NCI-H1048 (cell line): ENCODE measurements at places on chromosomes 3 and 15.

DNA sequence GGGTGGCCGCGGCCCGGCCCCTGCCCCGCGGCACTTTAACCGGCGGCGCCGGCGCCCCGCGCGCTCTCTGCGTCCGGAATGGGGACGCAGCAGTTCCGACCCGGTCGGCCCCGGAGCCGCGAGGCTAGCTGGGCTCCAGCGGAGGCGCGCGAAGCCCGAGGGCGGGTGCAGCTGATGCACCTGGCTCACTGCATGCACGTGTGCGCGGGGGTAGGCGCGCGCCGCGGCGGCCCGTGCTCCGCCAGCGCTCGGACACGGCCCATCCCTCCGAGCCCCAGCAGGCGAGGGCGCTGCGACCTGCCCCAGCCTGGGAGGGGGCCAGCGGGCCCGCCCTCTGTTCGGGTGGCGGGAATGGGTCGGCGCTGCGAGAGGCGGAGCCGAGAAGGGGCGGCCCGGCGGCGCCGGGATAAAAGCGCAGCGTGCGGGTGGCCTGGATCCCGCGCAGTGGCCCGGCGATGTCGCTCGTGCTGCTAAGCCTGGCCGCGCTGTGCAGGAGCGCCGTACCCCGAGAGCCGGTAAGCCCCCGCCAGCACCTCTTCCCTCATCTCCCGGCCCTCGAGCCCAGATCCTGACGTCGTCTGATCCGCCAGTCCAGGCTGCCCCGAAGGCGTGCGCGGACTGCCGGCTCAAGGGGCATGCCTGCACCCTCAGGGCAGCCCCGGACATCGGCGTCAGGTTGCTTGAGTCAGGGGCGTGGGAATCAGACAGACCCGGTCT lies at the start of the genes CHDH and IL17RB:
TSS of gene CHDH (minus strand) at position 286 of the 717 bp plus-strand sequence. CDS start 22,411 bp downstream, outside the sequence.
TSS of gene IL17RB (plus strand) at position 435 of the 717 bp plus-strand sequence. CDS start at position 456, 21 bp downstream.
- peak; percentile 76 for DNase-seq

DNA sequence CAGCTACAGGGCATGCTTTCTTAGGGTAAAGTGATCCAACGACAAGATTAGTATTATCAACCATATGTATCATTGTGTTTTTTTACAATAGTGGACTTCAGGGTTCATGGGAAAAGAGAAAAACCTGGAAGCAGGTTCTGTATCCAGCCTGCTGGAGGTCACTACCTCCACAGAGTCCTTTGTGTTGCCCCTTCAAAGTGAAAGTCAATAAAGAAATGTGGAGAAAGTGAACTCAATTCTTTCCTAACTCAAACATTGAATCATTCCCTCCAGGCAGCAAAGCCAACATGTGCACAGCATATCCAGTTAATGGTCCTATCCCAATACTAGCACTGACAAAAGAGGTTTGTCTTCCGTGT lies 45.4 kb downstream of the FGF7 start:
- DNase-seq, result no peak

DNA sequence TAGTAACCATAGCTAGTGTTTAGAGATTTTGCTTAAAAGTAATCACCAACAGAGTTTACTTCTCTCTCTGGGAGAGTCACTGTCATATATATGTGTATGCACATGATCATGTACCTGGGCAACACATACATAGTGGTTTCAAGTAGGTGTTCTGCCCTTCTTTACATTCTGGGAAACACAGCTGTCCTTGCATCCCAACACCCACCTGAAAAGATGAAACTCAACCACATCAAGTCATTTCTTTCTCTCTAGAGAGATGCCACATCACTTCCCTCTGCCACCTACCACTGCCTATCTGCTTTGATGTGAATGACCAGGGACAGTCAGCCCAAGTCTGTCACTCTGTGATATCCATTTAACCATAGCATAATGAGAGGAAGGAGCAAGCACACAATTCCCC lies 155.8 kb upstream of the GADL1 start:
- no peak for DNase-seq

GRCh38 chr3:8657804-8658305 lies 13.3 kb upstream of the SSUH2 start:
- no peak for DNase-seq

GRCh38 chr3:37535526-37536432 lies 325.9 kb upstream of the CTDSPL start:
- DNase-seq, result no peak

DNA sequence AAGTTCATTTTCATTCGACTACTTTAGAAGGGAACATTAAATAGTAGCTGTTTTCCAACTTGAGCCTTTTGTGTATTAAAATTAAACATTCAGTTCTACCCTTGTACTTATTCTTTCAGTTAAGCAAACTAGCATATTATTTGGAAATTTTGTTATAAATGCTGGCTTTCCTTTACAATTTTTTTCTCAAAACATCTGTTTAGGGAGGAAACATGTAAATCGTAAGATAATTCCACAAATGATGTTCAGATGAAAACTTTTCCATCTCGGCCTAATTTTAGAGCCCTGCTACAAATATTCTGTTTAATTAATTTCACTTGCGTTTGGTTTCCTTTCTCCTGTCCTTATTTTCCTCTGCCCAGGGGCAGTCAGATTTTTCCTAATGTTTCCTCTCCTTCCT lies 476.2 kb upstream of the RGMA start:
- no peak for DNase-seq

DNA sequence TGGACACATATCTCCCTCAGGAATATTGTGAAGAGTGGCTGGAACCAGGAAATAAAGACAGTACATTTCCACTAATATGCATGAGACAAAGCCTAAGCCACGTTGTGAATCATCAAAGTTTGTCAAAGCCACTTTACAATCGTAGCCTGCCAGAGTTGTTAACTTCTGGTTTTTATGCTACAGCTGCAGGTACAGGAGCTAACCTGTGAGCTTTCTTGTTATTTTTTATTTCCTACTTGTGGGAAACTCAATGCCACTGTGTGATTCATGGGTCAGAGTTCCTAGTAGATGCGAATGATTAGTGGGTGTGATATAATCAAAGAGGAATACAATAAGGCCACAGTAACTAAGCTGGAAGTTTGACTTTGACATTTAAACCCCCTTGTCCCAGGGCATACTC lies 44.4 kb upstream of the TEX9 start:
- no peak for DNase-seq

DNA sequence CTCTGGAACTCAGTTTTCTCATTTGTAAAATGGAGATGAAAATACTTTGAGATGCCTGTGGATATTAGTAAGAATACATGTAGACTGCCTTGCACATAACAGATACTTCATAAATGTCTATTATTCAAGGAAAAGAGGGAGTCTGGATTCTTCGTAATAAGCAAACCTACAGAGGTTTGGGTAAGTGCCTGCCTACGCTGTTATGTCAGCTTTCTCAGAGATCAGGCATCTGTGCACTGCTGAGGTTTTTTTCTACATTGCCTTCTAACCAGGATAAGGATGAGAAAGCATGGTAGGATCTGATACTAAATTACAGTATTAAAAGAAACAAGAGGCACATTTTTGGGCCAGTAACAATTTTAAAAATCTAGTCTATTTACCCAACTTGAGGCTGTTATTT lies 10.9 kb downstream of the MCTP2 start:
- DNase-seq, result no peak

GRCh38 chr3:126671521-126671920 lies 16.6 kb upstream of the TXNRD3 start:
- no peak for DNase-seq

GRCh38 chr15:69612112-69612511 lies 159.5 kb downstream of the RPLP1 start:
- DNase-seq, result no peak

DNA sequence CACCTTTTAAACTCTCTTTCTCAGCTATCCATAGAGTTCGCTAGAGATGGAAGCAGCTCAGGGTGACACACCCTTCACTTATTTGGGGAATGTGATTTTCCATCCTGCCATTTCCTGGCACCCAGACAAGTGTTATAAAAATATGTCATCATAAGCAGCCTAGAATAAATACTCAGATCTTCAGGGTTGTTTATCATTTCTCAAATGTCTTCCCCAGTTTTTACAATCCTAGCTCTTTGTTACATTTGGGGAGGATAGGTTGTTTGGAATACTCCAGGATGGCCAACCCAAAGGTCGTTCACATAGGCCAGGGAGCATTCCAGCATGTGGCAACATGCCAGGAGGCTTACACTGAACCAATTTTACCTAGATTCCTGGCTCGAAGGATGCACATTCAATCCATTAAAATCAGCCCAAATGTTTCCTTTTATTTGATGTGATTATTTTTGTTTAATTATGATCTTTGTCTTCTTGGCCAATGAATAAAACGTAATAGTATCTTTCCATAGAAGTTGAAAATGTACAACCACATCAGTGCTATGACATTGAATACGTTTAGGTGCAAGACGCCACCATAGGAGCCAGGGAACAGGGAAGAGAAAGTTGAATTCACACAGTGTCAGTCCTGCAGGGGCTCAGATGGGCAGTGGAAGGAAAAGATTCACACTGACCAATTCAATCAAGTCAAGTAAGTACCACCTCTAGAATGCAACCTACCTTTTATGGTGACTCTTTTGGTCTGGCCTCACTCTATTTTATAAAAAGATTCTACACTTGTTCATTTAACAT lies 537.7 kb upstream of the MDFIC2 start:
- DNase-seq, result no peak

GRCh38 chr3:67524046-67524445 lies 130.4 kb downstream of the SUCLG2 start:
- DNase-seq, result no peak

DNA sequence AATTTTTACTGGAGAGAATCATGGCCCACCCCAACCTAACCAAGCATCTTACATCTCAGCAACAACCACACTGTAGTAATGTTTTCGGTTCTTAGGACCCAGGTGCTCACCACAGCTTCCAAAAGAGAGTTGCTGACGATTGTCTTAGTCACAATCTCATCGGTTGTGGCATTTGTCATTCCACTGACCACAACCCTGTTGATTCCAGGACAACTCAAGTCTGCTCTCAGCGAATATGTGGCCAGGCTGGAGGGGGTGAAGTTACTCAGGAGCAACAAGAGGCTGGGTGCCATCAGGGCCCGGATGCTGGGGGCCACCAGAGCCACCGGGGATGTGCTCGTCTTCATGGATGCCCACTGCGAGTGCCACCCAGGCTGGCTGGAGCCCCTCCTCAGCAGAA lies 25.9 kb downstream of the GALNT15 start:
- no peak for DNase-seq

DNA sequence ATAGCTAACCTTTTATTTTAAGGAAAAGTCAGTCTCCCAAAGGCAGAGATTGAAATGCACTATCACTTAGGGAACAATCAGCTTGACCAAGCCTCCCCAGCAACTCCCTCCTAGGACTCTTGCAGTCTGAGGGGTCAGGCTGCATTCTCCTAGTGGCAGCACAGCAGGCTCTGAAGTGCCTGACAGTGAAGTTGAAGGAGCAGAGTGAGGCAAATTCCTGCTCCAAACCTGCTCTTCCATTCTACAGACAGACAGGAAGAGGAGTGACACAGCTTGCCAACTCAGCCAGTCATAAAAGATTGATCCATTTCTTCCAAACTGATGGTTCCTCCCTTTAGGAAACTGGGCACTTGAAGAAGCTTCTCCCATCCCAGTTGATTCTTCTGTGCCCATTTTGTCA lies 43.9 kb upstream of the SMAD3 start:
- DNase-seq, result no peak
